ENCODE measurements at places on chromosomes 5 and 9.

DNA sequence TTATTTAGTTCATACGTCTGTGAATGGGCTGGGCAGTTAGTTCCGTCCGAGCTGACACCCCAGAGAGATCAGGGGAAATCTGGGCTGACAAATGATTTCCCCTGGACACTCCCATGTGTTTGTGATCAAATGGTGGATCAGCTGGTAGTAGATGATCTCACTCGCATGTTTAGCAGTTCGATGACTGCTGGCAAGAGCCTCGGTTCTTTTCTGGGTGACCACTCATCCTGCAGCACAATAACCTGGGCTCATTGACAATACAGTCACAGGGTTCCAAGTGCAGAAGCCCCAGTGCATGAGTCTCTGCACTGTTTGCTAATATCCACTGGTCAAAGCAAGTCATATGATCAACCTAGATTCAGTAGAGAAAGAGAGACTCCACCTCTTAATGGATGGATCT is 155.9 kb downstream of the NR2F1-AS1 start:
- no peak for DNase-seq

GRCh38 chr9:109604781-109605180 is 106.7 kb upstream of the PTPN3 start:
- no peak for DNase-seq

DNA sequence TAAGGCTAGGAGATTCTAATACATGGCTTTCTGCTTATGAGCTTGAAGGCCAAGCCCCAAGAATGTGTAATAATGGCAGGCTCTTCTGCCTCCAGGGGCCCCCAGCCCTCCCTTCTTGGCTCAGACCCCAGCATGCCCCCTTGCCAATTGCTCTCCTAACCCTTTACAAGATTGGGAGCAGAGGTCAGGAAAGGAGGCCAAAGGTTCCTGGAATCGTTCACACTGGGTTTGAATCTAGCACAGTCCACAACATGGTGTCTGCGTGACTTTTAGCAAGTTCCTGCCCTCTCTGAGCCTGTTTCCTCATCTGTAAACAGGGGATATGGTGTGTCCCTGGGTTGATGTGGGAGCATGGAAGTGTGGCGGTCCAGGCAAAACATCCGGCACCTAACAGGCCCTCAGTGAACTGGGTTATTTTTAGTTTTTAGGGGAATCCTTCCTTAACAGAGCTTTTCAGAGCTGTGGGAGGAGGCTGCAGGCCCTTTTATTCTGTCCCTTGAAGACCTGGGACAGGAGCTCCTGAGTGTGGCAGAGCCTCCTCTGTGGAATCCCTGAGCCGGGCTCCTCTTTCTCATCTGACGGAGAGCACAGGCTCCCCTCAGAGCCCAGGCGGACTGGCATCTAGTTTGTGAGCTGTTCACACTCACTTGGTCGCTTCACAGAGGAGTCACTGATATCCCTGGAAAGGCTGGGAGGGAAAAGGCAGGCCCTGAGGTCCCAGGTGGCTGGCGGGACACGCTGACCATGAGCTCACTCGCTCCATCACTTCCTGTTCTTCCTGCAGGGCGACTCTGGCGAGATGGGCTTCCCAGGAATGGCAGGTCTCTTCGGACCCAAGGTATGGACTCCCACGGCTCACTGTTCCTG is 23.4 kb upstream of the ORM1 start:
- DNase-seq = no peak

GRCh38 chr5:5497152-5497788 is 74.8 kb downstream of the ICE1 start:
- DNase-seq = no peak

GRCh38 chr9:116646661-116647514 is 40.2 kb upstream of the TRIM32 start:
- DNase-seq = no peak

All from right renal pelvis (tissue), 4 donors.